ENCODE measurements at places on chromosomes 3 and 15.

GRCh38 chr15:98667521-98668179 lies 19.3 kb downstream of the IGF1R start:
- DNase-seq = peak; percentile 63

DNA sequence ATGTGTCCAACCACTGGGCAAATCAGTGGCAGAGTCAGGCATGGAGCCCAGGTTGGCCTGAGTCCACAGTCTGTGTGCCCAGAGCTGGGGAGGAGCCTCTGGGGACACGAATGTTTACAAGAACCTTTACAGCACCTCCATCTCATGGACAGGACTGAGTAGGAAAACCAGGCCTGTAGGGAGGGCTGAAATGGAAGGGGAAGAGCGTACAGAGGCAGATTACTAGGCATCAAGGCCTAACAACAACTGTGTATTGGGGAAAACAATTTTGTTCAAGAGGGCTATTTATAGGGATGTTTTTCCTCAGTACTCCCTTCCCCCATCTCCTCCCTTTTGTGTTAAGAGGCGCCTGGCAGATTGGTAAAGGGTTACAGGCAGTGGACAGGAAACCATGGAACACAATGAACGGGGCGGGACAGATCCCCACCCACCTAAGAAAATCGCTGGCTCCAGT lies 15.1 kb upstream of the ARHGAP31 start:
- DNase-seq = no peak

DNA sequence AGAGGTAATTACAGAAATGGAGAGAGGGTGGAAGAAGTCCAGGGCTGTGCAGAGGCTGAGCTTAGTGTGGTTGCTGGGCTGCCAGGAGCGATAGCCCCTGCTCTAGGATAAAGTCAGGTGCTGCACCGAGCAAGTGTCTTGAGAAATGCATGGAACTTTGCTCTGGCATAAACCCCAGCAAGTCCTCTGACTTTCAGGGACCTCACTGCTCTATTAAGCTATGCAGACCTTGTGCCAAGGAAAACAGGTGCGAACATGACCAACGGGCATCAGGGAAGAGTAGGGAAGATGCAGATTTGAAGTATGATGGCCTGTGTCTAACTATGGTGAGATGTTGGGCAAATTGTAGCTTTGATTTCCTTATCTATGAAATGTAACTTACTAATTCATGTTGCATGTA lies 416.8 kb downstream of the NR2F2 start:
- DNase-seq = no peak

DNA sequence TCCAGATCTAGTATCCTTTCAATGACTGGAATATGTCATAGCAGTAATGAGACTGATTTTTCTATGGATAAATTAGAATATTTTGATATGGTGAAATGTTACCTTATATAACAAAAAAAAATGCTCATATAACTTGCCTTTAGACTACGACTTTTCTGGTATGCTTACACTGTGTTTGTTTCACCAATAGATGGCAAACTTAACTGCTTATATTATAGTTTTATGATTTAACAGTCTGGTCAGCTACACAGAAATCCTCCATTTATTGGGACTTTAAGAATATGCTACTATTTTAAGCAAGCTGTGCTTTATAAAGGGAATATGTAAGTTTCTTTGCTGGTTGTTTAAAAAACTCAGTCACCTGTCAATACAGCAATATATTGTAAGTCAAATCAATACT lies 205.6 kb downstream of the VGLL3 start:
- no peak for DNase-seq

DNA sequence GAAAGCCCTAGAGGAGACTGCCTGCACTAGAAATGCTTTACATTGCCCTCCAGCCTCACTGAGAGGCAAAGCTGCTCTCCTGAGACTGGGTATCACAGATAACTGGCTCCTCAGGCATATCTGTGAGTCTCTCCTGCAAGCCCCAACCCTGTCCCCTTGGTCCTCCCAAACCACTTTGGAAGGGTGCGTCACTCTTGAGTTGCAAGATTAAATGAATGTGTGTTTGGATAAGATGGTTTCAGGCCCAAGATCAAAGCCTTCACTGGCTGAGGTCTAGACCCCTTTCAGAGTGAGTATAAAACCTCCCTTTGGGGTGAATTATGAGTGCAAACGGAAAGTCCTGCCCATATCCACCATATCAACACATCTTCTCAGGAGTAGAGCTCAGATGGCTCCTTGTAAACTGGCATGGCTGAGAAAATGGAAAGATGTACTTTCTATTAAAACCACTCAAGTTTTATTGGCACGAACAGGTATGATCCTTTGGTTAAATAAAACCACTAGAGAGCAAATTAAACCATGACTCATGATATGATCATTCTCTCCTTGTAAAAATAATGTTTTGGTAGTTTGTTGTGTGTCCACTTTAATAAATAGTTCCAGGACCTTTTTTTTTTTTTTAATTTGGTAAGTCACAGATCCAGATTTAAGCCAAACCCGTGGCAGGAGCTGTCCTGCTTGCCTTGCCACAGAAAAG lies 164.0 kb downstream of the CHST2 start:
- DNase-seq = no peak

DNA sequence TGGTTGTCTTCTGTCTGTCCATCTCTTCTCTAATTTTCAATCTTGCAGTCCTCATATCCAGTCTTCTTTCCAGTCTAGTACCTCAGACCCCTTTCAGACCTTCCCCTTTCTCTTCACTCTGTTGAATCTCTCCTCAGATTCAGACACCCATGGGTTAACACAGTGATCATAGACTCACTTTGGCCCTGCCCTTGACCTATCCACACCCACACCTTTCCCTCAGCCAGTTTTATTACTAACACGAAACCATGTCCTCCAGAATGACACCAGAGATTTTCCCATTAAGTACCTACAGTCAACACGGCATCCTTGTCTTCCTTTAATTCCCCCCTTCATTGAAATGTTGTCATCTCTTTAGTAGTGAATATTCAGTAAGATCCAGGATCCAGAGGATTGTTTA lies 74.5 kb upstream of the UBE2E2 start:
- no peak for DNase-seq

DNA sequence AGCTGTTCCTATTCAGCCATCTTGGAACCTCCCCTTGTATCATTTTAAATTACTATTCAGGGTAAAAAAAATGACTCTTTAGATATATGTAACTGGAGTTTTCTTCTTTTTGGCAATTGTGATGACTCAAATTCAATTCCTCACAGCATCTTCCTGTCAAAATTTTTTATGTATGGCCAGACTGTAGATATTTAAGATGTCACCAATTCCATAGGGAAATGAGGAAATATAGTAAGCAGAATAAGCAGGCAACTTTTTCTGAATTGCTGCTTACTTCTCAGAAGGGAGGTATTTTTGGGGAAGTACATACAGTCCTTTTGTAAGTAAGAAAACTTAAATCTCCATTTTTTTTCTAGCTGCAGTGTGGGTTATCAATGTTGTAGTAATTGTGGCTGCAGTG lies 28.8 kb downstream of the EAF2 start:
- no peak for DNase-seq

- DNase-seq = no peak
Measured at GRCh38 chr3:117793622-117794265, 1084.2 kb downstream of the TUSC7 start.

- DNase-seq = no peak
Measured at GRCh38 chr3:145698749-145699148, 462.2 kb downstream of the PLOD2 start.

DNA sequence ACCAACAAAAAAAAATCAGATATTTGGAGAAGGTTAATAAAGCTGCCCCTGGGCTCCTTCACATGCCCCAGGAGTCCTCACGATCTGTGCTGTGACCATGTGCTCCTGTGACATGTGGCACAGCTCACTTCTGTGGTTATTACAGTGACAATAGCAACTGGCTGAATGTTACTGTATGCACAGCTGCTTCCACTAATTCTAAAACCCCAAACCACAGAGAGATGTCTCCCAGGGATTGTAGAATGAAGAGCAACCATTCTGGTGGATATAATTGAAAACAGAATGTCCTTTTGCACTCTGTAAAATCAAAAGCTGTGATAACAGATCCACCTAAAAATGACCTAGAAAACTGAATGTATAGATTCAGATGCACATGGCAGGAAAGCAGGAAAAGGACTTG lies 489.2 kb upstream of the CNTN4 start:
- DNase-seq = no peak

GRCh38 chr3:157865352-157866000 lies 240.7 kb downstream of the SHOX2 start:
- DNase-seq = peak; percentile 80

- DNase-seq = no peak
Measured at GRCh38 chr3:160841455-160841854, 85.4 kb downstream of the PPM1L start.

DNA sequence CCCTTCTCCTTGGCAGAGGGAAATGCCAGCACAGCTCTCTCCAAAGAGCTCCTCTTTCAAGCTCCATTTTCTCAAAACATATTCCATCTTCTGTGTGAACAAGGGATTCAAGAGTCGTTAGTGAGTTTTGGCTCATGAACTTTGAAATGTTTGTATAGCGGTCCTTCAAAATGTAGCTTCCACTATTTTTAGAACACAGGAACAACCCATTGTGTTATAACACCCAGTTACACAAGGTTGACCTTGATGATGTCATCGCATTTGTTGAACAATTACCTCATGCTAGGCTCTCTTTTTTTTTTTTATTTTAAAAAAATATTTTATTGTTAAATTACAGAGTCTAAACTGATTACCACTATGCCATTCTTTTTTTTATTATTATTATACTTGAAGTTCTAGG lies 251.7 kb downstream of the THSD4 start:
- no peak for DNase-seq

GRCh38 chr3:165775824-165776223 lies 61.4 kb downstream of the BCHE start:
- DNase-seq = no peak

DNA sequence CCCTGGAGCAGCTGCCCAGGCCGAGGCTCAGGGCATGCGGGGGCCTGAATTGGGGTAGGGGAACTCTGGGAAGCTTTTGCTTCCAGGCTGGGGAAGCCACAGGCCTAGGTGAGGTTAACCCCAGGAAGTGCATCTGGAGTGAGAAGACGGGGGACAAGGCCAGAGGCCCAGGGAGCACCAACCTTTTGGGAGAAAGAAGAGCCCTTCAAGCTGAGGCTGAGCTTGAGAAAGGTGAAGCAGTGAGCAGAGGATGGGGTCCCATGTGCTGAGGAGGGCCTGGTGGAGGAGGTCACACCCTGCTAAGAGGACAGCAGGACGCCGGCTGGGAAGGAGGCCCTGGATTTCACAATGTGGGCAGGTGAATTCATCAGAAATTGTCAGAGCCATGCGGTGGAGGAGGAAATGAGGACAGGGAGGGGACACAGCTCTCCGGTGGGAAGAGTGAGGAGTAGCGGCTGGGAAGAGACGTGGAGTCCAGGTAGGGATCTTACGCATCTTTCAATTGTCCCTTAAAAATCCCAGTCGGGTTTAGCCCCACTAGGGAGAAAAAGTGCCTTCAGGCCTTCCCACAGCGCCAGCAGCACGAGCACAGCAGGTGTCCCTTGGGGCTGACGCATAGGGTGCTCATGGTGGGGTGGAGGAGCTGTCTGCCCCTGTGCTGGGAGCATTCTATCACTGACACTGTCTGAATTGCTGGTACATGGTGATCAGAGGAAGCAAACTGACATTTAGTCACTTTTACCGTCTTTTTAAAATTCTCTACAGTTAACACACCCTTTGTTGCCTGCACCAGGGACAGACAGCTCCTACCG lies 50.9 kb downstream of the HCN4 start:
- peak; percentile 22 for DNase-seq

Data from H9 (cell line).